ENCODE measurements at places on chromosomes 5 and 9. TPM values are rescaled to one million over a fixed set of nuclear protein-coding genes. Genes with fewer than 3 reads are reported as not detected.

- peak; percentile 60 for DNase-seq
Observed at GRCh38 chr9:26723486-26723885, 169.1 kb downstream of the CAAP1 start.

GRCh38 chr5:124206540-124206939, 539.9 kb downstream of the ZNF608 start:
- DNase-seq: no peak

Gene CCIN
- not detected for total RNA-seq

GRCh38 chr9:87138128-87139040, 191.1 kb upstream of the GAS1 start:
- DNase-seq: no peak

Gene ORM2
- total RNA-seq: not detected

GRCh38 chr5:180607861-180608571, 16.7 kb upstream of the SCGB3A1 start:
- no peak for DNase-seq

Measured in M059J (cell line).